ENCODE measurements at places on chromosomes 2 and 18.
A peak's percentile ranks its signal among the peaks of the same experiment; 100 is the strongest.

GRCh38 chr2:119943058-119943457 lies 69.8 kb upstream of the EPB41L5 start:
- no peak for DNase-seq

GRCh38 chr18:43130716-43131260 lies 15.3 kb upstream of the RIT2 start:
- no peak for DNase-seq

DNA sequence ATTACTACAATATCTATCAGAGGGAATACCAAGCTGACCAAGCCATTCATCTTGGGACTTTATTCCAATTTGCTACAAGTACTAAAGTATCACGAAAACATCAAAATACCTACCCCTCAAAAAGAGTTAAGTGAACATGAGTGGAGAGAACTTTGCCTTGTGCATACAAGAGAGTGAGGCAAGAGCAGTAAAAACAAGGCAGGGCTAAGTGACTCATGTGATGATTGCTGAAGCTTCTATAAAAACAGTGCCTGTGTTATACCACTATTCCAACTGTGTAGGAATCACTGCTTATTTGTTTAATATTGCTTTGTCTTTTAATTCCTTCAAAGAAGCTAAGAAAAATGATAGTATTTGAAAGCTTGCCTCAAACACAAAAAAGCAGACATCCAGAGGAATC lies 61.2 kb downstream of the FARSB start:
- DNase-seq, result peak; percentile 26

- no peak for DNase-seq
Measured at GRCh38 chr2:26333293-26333692, 12.7 kb upstream of the SELENOI start.

DNA sequence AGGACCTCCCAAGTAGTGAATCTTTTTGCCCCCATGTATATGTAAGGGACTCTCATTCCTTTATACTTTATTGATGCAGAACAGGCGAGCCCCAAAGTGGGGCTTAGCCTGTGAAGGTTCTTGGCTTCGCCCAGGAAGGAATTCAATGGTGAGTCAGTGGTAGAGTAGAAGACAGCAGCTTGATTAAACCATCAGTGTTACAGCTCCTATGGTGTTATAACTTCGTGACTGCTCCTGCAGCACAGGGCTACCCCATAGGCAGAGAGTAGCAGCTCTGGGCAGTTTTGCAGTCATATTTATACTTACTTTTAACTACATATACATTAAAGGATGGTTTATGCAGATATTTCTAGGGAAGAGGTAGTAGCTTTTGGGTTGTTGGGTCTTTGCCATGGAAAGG lies 11.0 kb downstream of the FAM171B start:
- DNase-seq, result no peak

DNA sequence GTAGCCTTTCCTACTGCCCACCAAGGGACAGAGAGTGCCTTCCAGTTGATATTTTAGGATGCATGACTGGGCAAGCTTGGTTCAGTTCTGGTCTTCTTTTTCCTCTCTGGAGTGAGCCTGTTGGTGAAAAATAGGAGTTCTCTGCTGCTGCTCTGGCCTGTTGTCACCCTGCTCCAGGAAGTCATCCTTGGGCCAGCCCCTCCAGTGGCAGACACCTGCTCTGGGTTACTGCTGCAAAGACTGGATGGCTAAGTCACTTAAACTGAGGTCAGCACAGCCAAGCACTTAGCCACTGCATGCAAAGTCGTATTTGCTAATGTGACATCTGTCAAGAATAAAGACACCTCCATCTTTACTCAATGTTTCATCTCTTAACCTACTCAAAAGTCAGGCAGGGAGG lies 219.6 kb upstream of the ID2 start:
- no peak for DNase-seq

DNA sequence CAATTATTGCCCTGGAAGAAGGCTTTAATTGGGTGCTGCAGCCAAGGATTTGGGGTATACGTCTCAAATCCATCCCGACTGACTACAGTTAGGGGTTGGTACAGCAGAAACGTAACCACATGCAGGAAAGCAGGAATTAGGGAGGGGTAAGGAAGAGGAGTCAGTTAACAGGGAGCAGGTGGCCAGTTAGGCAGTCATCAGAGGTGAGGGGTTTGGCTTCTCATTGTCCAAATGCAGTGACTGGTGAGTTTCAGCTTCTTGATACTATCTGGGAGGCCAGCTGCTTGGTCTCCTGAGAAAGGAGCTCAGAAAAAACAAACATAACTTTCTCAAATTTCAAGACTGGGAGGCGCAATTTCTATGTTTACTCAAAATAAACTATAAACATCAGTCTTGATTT lies 38.8 kb upstream of the UBE2F start:
- DNase-seq, result no peak

GRCh38 chr2:72153026-72153791 lies 5.5 kb upstream of the CYP26B1 start:
- no peak for DNase-seq

- DNase-seq, result no peak
Measured at GRCh38 chr2:129748250-129748649, 231.2 kb upstream of the RAB6C start.

DNA sequence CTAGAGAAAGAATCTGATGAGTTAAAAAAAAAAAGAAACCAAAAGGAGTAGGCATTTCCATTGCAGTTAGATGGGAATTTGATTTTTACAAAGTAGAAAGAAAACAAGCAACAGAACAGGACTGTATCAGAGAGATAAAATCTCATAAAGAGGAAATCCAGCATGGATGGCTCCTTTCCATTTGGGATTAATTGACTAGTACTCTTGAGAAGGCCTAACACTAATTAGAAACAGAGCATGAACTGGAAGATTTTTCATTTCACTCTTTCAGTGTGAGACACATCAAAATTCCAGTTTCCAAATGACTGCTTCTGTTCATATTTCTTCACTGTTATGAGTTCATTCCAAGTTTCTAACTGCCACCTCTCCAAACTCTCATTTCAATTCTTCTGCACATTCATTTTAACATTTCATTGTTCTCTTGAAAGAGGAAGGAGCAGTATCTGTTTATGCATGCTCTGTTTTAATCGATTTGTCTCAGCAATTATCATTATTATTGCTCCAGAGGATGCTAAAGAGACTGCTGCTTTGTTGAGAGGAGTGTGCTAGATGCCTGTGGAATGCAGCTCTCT lies 108.8 kb upstream of the PIEZO2 start:
- DNase-seq, result peak; percentile 15

DNA sequence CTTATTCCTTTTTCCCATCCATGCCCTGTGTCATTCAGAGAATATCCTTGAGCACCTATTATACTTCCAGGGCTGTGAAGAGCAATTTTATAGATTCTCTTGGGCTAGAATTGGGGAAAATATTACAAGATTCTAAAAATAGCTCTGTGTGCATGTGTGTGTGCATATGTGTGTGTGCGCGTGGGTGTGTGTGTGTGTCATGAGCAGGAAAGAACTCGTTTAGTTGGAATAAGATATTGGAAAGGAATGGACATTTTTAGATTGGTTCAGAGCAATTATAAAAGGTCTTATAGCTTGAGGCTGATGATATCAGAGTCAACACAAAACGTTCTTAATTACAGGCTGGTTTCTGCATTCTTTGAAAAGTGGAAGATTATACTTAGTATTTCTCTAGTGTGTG lies 212.1 kb upstream of the COPS8 start:
- DNase-seq, result no peak

- DNase-seq, result peak; percentile 32
Measured at GRCh38 chr2:224410946-224411561, 9.1 kb upstream of the FAM124B start.

DNA sequence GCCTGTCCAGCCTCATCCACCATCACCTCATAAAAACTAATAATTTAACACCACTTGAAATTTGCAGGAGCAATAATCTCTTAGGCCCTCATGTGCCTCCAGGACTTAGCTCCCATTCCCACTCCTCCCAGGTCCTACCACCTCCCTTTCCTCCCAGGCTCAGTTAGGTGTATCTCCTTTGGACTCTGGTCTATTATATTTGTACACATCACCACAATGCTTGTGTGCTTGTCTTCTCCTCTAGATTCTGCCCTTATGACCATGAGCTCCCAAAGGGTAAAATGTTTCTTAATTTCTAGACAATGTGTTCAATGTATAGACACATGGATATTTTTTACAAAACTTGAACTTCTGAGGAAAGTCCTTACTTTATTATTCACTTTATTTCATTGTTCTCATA lies 182.0 kb upstream of the ZC3H15 start:
- no peak for DNase-seq

DNA sequence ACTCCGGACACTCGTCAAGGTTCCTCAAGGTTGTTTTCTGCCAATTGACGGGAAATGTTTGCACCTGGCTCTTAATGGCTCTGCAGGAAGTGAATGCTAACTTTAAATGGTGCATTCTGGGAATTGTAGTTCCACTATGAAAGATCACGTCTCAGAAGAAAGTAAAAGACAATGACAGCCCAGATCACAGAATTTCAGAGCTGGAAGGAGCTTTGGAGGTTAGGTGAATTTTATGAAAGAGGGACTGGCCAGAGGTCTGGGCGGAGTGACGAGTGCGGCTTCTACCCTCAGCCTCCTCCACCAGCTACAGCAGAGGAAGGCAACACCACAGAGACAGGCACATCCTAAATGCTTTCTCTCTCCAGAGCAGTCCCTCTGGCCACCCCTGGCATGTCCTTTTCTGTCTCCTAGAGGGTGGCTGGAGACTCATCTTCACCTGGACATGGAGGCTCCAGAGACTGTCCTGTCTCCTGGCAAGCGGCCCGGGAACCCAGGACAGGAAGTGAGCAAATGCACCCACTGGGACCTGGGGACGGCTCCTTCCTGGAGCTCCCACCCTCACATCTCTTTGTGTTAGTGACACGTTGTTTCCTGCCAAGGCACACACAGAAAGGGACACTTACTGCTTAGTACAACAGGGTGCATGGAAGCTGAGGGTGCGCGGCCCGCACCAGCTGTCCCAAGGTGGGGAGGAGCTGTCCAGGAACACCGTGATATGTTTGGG lies 19.4 kb downstream of the THAP4 start:
- no peak for DNase-seq

DNA sequence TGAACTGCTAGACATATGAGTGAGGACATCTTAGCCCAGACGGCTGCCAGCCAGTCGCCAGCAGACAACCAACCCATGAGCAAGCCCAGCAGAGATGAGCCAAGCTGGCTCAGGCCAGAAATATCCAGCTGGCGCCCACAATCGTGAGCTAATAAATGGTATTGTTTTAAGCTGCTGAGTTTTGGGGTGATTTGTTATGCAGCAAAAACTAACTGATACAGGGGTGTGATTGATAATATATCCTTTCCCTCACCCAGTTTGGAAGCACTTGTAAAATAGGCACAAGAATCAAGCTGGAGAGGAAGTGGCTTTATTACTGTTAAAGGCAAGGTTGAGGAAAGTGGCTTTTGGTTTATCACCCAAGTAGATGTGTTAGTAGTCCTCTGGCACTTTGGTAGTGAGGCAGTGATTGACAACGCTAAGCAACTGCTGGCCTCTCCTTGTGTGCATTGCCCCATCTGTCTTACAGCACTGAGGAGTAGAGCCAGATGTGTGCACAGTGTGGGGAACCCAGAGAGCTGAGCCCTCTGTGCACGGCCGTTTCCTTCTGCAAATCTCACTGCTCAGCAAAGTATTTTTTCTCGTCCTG lies 110.1 kb downstream of the MYO1B start:
- no peak for DNase-seq

- DNase-seq, result no peak
Measured at GRCh38 chr18:27042177-27042576, 142.9 kb downstream of the CHST9 start.

- no peak for DNase-seq
Measured at GRCh38 chr2:239472235-239472775, 71.5 kb upstream of the HDAC4 start.

GRCh38 chr18:79766308-79766707 lies 31.4 kb upstream of the KCNG2 start:
- DNase-seq, result no peak

GRCh38 chr18:52391810-52392559 lies 52.0 kb downstream of the DCC start:
- DNase-seq, result no peak

GRCh38 chr2:62688771-62689170 lies 16.7 kb upstream of the EHBP1 start:
- DNase-seq, result no peak

GRCh38 chr2:181857483-181857882 lies 34.0 kb upstream of the ITPRID2 start:
- peak; percentile 29 for DNase-seq

- no peak for DNase-seq
Measured at GRCh38 chr2:192128655-192129054, 66.1 kb downstream of the TMEFF2 start.

- no peak for DNase-seq
Measured at GRCh38 chr2:117128461-117128860, 686.0 kb upstream of the DDX18 start.

DNA sequence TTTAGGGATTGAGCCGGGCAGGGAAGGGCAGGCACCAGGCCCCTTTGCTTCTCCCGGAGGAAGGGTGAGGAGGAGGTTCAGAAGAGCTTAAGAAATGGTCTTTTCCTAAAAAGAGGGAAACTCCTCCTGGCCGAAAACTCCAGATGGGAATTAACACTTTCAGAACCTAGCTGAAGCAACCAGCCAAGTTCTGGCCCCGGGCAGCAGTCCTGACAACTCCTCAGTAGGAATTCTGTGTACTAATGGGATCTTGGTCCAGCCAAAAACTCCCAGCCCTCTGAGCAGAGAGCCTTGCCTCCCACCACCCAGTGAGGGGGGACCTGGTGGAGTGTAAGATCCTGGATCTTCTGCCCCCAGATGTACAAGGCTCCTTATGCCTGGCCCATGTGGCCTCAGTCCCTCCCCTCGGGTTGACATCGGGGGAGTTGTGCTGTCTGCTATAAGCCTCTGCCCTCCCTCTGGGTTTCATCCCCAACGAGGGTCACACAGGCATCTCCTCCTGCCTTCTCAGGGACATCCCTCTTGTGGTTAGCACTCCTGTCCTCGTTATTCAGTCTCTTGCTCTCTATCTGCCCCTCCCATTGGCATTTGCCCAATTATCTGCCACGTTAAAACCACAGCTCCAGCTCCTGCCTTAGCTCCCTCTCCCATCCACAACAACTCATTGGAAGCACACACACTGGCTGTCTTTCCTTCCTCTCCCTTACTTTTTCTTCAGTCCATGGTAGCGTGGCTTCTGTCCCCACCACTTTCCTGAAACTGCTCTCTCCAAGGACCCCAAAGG lies 184.6 kb downstream of the CYP26B1 start:
- peak; percentile 83 for DNase-seq

- no peak for DNase-seq
Measured at GRCh38 chr2:127664065-127664894, 11.1 kb downstream of the LIMS2 start.

- no peak for DNase-seq
Measured at GRCh38 chr2:19146867-19147266, 211.6 kb downstream of the OSR1 start.

GRCh38 chr2:204030322-204030721 lies 93.8 kb downstream of the ICOS start:
- no peak for DNase-seq

GRCh38 chr2:34353509-34354113 lies 754.5 kb upstream of the FAM98A start:
- DNase-seq, result no peak

DNA sequence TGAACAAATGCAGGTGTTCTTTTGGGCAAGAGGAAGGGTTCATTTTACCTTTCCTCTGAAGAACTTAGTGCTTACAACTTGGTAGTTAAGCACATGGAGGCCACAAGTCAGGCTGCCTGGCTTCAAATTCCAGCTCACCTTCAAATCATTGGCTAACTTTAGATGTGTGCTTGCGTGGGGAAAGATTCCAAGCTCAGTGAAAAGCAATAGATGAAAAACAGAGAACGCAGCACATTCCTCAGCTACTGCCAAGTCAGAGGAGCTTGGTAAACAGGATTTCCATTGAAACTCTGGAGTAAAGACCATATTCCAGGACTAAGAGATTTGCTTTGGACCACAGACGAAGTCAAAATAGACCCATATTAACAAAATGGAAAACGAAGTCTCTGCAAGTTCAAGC lies 96.3 kb upstream of the ASB18 start:
- no peak for DNase-seq

GRCh38 chr2:172455121-172455515 lies 27.7 kb downstream of the ITGA6 start:
- no peak for DNase-seq
